ENCODE measurements at places on chromosomes 13 and 19. TPM values are rescaled to one million over a fixed set of nuclear protein-coding genes. Genes with fewer than 3 reads are reported as not detected.

DNA sequence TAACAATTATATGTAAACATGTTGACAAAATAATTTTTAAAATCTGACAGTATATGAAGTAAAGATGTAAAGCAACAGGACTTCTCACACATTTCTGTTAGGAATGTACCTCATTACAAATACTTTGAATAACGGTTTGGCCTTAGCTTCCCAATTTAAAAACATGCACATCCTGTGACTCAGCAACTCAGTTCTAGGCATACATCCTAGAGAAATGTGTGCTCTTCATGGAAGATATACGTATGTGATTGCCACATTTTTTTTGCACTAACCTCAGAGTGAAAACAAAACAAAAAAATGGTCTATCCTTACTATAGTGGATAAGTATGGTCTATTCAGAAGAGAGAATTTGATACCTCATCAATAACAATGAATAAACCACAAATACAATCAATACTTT, 314.6 kb downstream of the LIG4 start:
- DNase-seq, result peak; percentile 61

- DNase-seq, result no peak
Observed at GRCh38 chr19:51015691-51016267, 3.7 kb downstream of the KLK10 start.

- no peak for DNase-seq
Observed at GRCh38 chr13:112103961-112104880, 37.3 kb downstream of the SOX1 start.

DNA sequence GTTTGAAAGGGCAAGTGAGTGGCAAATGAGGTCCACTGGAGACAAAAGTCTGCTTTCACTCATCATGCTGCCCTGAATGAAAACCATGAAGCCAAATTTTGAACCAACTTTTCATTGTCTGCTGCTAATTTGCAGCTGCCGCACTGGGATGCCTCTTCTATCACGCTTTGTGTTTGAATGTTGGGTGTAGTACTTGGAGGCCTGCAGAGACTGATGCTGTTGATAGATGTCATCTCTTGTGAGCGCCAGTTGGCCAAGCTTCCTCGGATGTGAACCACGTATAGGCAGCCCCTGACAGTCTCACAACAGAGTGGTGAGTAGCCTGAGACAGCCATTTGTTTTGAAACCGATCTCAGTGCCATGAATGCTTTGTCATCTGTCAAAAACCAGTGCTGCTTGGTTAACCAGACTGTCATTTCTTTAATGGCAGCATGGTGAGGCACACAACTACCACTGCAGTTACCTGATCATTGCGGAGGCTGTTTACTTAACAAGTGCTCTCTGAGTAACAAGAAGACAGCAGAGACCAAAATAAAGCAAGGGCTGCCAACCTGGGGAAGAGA, 31.2 kb upstream of the SLC10A2 start:
- DNase-seq, result no peak

PEG3 gene
- 0.06 TPM for polyA plus RNA-seq

DNA sequence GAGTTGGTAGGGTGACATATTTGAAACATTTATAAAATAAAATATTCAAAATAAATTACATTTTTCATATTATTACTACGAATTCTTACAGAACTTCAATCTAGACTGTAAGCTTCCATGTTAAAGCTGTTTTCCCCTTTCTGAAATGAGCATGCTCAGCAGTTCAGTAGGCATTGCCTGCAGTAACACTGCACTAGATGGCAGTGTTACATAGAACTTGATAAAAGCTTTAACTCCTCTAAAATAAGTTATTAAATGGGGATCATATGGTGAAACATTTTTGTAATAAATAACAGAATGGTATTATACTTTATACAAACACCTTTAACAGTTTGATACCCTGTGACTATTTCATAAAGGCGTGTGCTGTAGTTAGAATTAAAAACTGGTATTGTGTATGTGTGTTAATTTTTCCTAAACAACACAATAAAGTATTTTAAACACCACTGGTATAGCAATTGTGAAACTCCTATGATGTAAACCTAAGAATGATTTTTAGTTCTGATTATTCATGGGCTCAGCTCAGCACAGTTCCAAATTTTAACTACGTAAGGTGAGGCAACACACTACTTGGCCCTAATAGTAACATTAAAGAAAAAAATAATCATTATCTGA, 11.6 kb upstream of the GPR18 start:
- peak; percentile 56 for DNase-seq

- DNase-seq, result no peak
Observed at GRCh38 chr19:42114412-42114811, 17.8 kb downstream of the POU2F2 start.

GRCh38 chr13:58619396-58620113, 988.0 kb downstream of the PCDH17 start:
- peak; percentile 9 for DNase-seq

DNA sequence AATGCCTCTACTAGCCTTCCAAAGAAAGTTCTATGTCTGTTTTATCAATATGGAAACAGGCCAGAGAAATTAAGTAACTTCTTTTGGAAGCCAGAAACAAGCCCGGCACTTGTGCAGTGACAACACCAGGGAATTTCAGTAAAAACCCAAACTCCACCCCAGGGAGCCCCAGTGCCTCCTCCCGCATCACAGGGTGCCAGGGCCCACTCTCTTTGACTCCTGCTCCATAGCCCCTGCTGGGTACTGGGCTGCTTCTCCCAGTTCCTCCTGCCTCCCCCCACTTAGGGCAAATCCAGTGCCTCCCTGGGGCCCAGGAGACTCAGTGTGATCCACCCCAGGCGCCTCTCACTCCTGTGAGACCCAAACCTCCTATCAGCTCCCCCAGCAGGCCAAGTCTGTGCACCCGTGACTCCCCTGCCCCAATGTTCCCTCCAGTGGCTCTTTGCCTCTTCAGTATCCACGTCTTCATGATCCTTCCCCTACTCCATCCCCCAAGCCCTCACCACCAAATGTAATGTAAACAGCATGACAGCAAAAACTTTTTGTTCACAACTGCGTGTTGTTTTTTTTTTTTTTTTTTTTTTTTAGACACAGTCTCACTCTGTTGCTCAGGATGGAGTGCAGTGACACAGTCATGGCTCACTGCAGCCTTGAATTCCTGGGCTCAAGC, 2.3 kb upstream of the FFAR3 start:
- DNase-seq, result no peak

DNA sequence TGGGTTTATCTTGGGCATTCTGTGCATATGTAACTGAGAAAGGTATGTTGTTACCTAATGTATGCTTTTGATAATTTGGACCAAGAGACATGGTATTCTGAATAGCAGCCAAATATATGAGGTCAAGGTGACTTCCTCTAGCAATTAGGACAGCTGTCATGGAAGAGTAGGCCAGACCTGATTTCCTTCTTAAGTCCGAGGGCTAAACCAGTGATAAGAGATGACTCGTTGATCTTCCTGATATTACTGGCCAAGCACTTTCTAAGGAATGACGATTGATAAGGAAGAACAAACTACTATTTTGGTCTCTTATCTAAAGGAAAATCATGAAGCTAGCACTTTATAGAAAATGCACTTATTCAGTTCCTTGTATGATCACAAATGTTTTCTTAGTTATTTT, 42.7 kb downstream of the ARHGAP35 start:
- no peak for DNase-seq
